Activated CD4-positive, alpha-beta T cell treated with anti-CD3 and anti-CD28 coated beads for 36 hours (primary cell): ENCODE measurements at places on chromosomes 12 and 14. TPM values are rescaled to one million over a fixed set of nuclear protein-coding genes. Genes with fewer than 3 reads are reported as not detected.

- no peak for DNase-seq
Observed at GRCh38 chr14:73924337-73924736, 25.6 kb downstream of the FAM161B start.

DNA sequence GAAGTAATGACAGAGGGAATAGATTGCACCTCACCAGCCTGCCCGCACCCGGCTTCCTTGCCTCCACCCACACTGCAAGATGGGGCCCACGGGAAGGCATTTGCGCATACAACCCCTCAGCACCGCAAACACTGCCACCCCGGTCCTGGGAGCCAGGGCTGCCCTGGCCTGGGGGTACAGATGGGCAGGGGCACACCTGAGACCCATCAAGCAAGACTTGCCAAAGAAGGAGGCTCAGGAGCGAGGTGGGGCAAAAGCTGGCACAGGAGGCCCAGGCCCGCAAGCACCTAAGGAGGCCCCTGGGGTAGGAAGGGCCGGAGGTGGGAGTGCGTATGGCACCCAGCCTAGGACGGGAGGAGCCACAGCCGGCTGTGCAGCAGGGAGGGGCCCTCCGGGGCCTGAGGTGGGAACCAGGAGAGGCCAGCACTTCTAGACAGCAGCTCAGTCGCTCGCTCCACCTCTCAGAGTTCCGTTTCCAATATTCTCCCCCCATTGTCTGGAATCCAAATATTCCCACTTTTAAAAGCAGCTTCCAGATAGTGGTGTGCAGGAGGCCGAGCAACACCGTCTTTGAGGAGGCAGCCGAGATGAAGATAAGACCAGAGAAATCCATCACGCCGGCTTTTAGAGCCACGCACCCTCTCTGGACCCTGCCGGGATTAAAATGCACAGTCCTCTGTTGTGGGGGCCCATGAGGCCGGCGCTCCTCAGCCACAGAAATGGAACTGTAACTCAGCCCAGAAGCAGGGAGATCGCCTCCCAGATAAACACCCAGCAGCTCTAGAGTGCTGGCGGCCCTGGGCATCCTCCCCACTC is 12.2 kb upstream of the C14orf180 start:
- DNase-seq, result no peak

GRCh38 chr12:69689638-69690037 is 9.5 kb downstream of the BEST3 start:
- DNase-seq, result no peak

The COX8C gene
- not detected for total RNA-seq

The MIA2 gene
- 18.2 TPM for total RNA-seq
